ENCODE measurements at places on chromosomes 7 and 10. TPM values are rescaled to one million over a fixed set of nuclear protein-coding genes. Genes with fewer than 3 reads are reported as not detected.

Gene SNCG
- polyA plus RNA-seq: 6.3 TPM

Gene STK31
- not detected for polyA plus RNA-seq

Gene IGFBP3
- 3,180 TPM for polyA plus RNA-seq

Gene VWC2
- not detected for polyA plus RNA-seq

Gene CYP2C9
- not detected for polyA plus RNA-seq

Gene PRPS1L1
- not detected for polyA plus RNA-seq

Gene MACC1
- not detected for polyA plus RNA-seq

Gene NYAP1
- polyA plus RNA-seq: 0.10 TPM

Gene MYH16
- not detected for polyA plus RNA-seq

Gene SEC61A2
- polyA plus RNA-seq: 6.8 TPM

GRCh38 chr7:104664648-104665047 is 336.2 kb downstream of the LHFPL3 start:
- DNase-seq: no peak

DNA sequence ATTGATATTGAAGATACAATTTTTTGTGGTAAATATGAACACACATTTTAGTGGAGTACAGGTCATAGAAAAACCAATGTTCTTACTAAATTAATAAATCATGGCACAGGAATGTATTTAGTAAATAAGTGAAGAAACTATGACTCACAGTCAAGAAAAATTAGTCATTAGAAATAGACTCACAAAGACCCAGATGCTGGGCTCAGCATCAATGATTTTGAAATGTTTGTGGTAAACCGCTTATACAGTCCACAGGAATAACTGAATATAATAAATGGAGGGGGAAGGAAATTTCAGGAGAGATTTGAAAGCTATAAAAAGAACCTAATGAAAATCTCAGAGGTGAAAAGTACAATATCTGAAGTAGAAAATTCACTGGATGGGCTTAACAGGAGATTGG is 138.3 kb upstream of the ADCY1 start:
- peak; percentile 31 for DNase-seq

- DNase-seq: no peak
Observed at GRCh38 chr7:29651477-29651876, 87.8 kb downstream of the PRR15 start.

DNA sequence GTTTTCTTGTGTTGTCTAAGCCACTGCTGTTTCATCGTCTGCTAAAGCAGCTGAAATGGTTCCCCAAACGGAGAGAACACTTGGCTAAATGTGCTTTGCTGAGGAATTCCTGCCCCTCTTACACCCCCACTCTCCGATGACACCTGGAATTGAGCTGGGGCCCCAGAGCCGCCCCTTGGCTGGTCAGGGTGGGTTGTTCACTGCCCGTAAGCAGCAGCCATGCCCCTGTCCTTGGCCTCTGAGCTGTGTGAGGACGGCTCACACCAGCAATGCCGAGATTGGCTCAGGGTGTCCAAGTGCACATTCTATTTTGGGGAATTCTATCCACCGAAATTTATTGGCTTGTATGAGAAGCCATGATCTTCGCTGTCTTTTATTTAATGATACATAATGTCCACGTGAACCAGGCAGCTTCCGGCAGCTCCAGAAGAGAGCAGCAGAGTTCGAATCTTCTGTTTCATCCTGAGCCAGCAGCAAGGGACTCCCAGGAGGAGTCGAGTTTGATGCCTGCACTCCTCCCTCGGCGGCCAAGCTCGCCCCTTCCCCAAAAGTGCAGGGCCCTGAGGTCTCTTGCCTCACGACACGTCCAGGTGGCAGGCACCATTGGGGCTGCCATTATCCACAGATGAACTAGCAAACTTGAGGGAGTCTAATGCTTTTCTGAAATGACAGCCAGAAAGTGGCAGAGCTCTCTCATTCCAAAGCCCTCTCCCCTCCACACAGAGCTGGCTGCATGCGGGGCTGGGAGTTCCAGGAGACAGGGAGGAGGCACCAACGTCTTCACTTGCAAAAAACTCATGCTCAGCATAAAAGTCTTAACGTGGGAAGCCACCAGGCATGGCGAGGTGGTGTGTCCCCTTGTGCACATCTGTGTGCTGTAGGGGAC is 114.0 kb downstream of the WDR37 start:
- DNase-seq: no peak

- peak; percentile 39 for DNase-seq
Observed at GRCh38 chr7:77866786-77867536, 68.4 kb downstream of the PHTF2 start.

DNA sequence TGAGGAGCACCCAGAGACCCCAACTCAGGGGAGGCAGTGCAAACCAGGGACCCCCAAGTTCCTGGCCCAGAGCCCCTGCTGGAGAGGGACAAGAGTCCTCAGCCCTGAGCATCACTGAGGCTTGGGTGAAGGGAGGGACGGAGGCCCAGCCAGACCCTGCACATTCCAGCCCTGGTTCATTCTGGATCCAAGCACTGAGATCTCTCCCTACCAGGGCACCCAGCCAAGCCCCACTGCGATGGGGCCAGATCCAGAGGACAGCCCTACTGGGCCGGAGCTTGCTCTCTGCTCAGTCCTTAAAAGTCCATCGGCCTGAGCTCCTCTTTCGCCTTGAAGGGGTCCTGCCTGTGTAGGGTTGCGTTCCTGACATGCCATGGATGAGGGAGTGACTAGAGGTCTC is 40.5 kb upstream of the RABGEF1 start:
- DNase-seq: no peak

DNA sequence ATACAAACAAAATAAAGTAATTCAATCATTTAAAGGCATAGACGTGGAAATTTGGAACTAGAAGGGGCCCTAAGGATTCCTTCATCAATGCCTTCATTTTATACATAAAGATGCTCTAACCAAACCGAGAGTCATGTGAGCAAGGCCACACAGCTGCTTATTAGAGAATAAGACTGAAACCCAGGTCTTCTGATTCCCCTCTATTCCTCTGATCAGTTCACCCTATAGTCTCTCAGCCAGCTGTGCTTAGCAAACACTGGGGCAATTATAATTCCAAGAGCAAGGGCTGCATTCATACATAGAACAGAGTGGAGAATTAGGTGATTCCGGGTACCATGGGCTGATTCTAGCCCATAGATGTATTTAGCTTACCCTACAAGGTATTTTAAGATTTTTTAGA is 9.7 kb upstream of the XPNPEP1 start:
- no peak for DNase-seq

DNA sequence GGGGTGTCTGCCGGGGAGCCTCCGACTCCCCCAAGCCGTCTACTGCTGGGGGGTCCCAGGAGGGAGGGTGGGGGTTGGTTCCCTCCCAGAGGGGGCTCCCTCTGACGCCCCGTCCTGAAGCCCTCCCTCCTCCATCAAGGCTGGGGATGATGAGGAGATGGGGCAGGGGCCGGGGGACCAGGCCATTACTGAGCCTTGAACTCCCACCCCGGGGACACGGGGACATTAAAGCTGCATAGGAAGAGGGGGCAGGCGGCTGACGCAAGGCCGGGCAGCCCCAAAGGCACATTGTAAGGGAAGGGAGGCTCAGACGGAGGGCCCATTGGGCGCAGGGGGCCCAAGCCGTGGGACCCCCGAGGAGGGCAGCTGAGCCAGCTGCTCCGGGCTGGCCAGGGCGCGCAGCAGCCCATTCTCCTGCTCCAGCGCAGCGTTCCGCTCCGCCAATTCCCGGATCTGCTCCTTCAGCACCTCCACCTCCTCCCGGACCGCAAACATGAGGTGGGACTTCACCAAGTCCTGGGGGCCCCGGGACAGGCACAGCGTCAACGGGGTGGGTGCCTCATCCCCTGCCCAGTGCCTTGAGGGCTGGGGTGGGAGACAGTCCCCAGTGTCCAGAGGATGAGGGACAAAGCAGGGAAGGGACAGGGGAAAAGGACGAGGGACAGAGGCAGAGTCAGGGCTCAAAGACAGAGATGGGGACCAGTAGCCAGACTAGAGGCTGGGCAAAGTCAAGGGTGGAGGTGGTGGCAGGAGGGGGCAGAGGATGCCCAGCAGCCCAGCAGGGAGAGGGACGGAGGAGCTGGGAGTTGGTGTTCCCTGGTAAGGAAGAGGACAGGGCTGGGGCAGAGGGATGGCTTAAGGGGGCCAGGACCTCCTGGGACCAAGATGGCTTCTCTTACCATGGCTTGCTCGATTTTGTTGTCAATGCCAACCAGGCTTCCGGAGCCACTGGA is 2.9 kb upstream of the SPACDR start:
- no peak for DNase-seq

GRCh38 chr7:2924866-2925840 is 81.0 kb upstream of the GNA12 start:
- no peak for DNase-seq

- no peak for DNase-seq
Observed at GRCh38 chr10:112215342-112215774, 31.8 kb upstream of the GPAM start.

DNA sequence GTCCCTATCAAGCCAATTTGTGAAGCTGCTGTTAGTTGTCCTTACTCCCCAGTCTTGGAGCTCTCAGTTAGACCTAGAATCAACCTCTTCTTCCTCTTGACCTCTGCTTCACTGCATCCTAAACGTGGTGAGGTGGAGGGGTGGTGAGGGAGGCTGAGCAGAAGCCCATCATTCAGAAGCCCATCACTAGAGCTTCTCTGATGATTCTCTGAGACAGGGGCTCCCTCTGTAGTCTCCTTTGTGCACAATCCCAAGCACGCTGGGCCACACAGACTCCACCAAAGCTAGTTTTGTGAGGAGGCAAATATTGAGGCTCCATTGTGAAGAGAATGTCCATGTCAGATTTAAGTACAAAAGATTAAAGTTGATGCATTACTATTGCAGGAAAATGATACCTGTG is 163.8 kb upstream of the PRSS1 start:
- DNase-seq: no peak

- no peak for DNase-seq
Observed at GRCh38 chr7:94352887-94353286, 41.8 kb upstream of the COL1A2 start.

Data from BJ (cell line).